ENCODE measurements at places on chromosomes 4 and X.

DNA sequence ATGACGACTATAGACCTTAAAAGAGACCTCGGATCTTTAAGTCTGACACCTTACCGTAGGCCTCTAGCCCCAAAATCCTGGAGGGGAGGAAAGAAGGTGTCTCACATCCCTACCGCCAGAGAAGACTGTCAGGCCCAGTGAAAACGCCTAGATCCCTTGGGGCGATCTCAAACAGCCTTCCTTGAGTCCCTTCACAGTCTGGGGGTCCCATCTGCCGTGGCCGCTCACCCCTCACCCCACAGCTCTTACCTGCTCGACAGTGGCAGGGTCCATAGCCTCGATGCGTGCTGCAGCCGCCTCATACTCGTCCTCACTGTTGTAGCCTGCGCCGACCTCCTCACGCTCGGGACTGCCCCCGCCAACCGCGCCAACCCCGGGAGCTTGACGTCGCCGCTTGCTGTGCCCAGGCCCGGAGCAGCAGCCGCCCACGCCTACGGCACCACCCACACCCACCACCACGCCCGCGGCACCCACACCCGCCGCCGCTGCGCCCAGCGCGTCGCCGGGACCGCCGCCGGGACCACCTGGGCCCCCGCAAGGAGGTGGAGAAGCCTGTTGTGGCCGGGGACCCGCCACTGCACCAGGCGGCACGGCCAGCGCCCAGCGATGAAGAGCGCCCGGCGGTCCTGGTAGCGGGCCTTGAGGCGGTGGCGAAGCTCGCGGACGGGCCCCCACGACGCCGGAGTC, 536 bp downstream of the OTUD5 start:
- DNase-seq = no peak

DNA sequence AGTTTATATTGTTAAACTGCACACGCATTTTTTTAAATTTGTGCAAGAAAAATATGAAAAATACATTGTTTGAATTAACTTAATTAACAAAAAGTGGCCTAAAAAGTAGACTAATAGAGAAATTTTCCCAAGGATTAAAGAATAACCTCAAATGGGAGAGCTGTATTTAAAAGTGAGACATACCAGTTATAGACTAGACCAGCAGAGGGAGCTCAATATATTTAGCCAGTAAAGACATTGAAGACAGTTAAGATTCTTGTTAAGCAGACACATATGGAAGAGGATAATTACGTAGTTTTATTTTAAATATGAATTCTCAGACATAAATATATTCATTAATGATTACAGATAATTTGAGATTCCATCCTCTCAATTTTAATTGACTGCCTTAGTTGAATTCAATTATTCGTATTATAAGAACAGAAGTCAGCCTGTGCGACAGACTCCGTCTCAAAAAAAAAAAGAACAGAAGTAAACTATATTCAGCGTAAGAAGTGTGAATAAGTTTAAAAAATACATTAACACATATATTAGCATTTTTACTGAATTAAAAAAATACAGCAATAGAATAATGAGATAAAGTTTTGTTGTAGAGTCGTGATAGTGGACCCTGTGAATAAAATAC, 64.8 kb downstream of the GLRA3 start:
- DNase-seq = peak; percentile 34

DNA sequence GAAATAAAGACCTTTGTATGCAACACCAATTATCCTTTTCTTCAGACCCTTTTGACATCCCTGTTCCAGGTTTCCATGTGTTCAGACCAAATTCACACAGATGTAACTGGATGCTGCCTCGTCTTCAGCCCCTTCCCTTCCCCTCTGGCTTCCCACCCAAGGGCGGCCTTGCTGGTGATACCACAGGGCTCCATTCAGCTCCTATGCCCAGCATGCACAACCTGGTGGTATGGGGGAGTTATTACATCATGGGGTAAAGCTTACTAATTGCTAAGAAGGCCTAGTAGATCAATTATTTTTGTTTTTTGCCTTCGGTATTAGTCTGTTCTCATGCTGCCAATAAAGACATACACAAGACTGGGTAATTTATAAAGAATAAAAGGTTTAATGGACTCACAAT, 317.0 kb upstream of the CXXC4 start:
- DNase-seq = no peak

DNA sequence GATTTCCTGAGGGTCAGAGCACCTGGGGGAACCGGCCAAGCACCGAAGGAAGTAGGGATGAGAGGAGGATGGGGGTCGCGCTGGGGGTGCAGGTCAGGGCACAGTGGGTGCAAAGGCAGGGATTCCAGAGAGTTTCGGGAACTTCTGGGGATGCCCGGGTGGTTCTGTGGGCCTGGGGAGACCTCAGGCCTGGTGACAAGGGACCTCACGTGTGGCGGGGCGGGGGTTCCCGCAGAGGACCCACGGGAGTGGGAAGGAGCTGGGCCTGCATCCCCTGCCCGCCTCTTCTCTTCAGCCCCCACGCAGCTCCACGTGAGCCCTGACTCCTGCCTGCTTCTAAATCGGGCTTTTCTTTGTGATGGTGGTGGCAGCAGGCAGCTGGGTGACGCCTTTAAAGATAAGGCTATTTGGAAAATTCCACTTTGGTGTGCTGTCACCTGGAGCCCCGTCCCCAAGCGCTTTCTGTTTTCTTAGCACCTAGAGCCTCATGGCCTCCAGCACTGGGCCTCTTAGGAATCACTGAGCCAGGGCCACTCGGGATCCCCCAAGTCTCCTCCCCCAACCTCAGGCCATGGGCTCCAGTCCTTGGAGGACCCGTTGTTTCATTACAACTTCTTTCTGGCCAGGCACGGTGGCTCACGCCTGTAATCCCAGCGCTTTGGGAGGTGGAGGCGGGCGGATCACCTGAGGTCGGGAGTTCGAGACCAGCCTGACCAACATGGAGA, 7.1 kb upstream of the TBC1D14 start:
- DNase-seq = no peak

DNA sequence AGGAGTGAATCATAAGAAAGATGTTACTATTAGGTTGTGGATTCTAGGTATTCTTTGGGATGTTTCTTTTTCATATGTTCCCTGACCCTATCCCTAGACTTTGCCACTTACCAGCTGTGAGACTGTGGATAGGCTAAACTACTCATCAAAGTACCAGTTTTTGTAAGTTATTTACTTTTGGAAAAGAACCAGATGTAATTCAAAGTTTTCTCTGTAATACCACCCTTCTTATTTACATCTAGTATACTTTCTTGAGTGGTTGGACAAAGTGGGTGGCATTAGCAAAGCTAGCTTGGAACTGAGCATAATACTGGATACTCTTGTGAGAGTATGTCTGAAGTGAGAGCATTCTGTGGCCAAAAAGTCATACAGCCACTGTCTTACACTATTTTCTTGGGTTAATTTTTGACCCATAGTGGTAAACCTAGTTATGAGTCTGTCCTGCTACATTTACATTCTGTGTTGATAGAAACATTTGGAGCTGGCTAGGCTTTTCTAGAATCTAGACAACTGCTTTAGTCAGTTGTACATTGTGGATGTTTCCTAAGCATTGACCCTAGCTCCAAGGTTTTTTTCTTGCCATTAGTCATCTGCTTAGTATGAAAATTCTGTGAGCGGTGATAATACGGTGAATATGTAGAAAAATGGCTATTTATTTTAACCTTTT, 41.7 kb downstream of the KDM6A start:
- peak; percentile 4 for DNase-seq

GRCh38 chr4:1726146-1726934, 5.0 kb downstream of the TACC3 start:
- DNase-seq = peak; percentile 55

All from astrocyte of the cerebellum (primary cell).